Purkinje cell (primary cell): ENCODE measurements at places on chromosomes 7 and 10. TPM values are rescaled to one million over a fixed set of nuclear protein-coding genes. Genes with fewer than 3 reads are reported as not detected.

The LIPK gene
- polyA plus RNA-seq = not detected in 2 replicates

The RAB19 gene
- not detected in 2 replicates for polyA plus RNA-seq

The IGF2BP3 gene
- polyA plus RNA-seq = not detected in 2 replicates

The SFTPD gene
- 2.0 and 3.8 TPM in 2 replicates for polyA plus RNA-seq

The AGR3 gene
- 5.3 and 7.4 TPM in 2 replicates for polyA plus RNA-seq

The NPY4R2 gene
- not detected in 2 replicates for polyA plus RNA-seq

The BCCIP gene
- polyA plus RNA-seq = 138 and 144 TPM in 2 replicates

The CTNNA3 gene
- polyA plus RNA-seq = 1.4 and 2.2 TPM in 2 replicates

The PRSS2 gene
- polyA plus RNA-seq = not detected in 2 replicates

The TRPV5 gene
- polyA plus RNA-seq = not detected in 2 replicates

The PLXDC2 gene
- 98.7 and 105 TPM in 2 replicates for polyA plus RNA-seq

The CPXM2 gene
- 0.48 TPM in 1 of 2 replicates, not detected in the other for polyA plus RNA-seq

The PLEKHA8 gene
- 0.98 and 5.1 TPM in 2 replicates for polyA plus RNA-seq

The SLC26A4 gene
- 0.05 TPM in 1 of 2 replicates, not detected in the other for polyA plus RNA-seq

The ECHDC3 gene
- 1.4 TPM in 1 of 2 replicates, not detected in the other for polyA plus RNA-seq

The FAS gene
- not detected in 2 replicates for polyA plus RNA-seq

The LRRC4 gene
- 1.2 and 3.0 TPM in 2 replicates for polyA plus RNA-seq

The FOXK1 gene
- polyA plus RNA-seq = 0.78 and 0.84 TPM in 2 replicates

The SP8 gene
- polyA plus RNA-seq = not detected in 2 replicates

The PLEKHS1 gene
- not detected in 2 replicates for polyA plus RNA-seq
